ENCODE measurements at places on chromosomes 3 and 15. TPM values are rescaled to one million over a fixed set of nuclear protein-coding genes. Genes with fewer than 3 reads are reported as not detected.

GRCh38 chr3:186824430-186825139 lies 17.9 kb upstream of the ADIPOQ start:
- no peak for DNase-seq

DNA sequence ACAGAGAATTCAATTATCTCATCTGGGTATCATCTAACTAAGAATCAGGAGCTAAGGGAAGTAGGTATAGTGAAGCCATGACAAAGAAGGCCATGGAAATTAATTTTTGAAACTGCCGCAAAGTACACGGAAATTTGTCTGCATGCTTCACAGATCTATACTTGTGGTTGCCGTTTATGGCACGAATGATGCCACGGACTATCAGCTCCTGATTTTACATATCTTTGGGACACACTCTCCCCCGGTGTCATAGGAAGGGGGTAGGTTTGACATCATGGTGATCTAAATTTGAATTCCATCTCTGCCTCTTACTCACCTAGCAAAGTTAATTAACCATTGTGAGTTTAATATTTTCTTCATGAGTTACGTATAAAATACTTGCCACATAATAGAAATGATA lies 14.0 kb downstream of the ARPP21 start:
- DNase-seq = no peak

DNA sequence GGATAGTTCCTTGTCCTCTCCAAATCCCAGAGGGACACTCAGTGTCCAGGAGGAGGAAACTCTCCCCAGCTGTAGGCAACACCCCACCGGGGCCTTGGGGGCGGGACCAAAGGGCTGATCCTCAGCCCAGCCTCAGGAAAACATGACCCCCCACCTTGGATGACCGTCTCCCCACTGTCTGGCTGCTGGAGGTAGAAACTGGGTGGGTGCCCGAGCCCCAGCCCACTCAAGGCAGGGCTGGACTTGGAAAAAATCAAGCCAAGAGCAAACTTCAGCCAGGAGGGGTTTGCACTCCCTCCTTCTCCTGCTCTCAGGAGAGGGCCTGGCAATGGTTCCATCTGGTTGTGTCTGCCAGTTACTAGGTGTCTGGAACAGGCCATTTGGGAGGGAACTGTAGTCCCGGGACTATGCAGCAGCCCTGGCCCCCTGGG lies 3.6 kb upstream of the RASL12 start:
- no peak for DNase-seq

DNA sequence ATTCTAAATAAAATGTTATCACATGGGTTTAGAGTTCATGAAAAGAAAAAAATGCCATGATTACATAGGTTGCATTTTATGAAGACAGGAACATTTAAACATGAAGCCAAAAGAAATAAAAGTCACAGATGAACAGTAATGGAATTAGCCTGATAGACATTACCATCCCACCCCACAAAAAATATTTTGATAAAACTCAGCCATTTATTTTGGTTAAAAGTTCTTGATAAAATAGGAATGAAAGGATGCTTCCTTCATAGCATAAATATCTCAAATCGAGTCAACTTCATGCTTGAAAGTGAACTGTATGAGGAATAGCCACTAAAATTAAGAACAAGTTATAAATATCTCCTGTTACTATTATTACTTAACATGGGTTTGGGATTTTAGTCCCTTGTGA lies 101.9 kb upstream of the TMC3 start:
- DNase-seq = no peak

Gene PRSS50
- polyA plus RNA-seq = not detected

GRCh38 chr15:100663915-100664281 lies 61.5 kb downstream of the ASB7 start:
- no peak for DNase-seq

GRCh38 chr3:37032961-37033360 lies 39.6 kb downstream of the MLH1 start:
- no peak for DNase-seq

DNA sequence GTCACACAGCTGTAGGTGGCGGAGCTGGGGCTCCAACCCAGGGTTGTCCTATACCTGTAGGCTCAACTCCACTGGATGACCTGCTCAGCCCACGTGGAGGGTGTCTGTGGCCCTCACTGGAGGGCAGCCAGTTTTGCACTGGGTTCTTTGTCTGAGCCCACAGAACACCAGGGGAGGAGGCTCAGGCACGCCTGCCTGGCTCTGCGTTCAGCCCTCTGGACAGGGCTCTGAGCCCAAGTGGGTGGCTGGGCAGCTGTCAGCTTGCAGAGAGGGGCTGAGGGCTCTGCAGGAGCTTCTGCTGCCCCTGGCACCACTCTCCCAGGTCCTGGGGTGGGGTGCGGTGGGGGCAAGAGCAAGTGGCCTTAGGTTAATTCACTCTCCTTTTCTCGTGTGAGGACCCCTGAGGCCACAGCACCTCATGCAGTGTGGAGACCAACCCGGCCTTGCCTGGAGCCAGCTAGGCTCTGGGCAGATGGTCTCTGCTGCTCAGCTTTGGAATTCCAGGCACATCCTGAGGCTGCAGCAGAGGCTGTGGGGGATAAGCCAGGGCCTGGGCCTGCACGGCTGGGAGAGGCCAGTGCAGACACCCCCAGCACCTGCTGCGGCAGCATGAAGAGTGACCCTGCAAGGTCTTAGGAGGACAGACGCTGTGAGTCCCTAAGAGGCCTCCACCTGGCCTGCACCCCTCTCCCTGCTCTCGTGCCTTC lies 23.5 kb downstream of the DUSP7 start:
- no peak for DNase-seq

GRCh38 chr3:195246581-195246995 lies 24.4 kb downstream of the XXYLT1 start:
- DNase-seq = no peak

Data from GM23248 (cell line).